ENCODE measurements at places on chromosomes 13 and 19.

DNA sequence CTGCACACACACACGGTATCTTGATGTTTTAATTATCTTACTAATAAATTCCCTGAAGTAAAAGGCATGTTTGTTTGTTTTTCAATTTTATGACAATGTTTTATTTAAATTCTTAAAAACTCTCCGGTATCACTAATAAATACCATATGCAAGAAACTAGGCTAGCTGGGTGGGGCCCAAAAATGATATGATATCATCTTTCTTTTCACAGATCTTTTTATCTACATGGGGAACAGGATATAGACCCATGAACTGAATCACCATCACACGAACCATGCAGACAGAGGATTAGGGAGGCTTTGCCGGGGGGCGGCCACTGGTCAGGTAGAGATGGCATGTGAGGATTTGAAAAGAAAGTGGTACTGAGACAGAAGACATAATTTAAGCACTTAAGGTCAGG is 266.4 kb downstream of the ENOX1 start:
- no peak for DNase-seq

GRCh38 chr19:51196181-51196580 is 28.7 kb upstream of the CD33 start:
- no peak for DNase-seq

- no peak for DNase-seq
These were observed 28.3 kb downstream of the EFNA2 start for GRCh38 chr19:1313695-1314613.

DNA sequence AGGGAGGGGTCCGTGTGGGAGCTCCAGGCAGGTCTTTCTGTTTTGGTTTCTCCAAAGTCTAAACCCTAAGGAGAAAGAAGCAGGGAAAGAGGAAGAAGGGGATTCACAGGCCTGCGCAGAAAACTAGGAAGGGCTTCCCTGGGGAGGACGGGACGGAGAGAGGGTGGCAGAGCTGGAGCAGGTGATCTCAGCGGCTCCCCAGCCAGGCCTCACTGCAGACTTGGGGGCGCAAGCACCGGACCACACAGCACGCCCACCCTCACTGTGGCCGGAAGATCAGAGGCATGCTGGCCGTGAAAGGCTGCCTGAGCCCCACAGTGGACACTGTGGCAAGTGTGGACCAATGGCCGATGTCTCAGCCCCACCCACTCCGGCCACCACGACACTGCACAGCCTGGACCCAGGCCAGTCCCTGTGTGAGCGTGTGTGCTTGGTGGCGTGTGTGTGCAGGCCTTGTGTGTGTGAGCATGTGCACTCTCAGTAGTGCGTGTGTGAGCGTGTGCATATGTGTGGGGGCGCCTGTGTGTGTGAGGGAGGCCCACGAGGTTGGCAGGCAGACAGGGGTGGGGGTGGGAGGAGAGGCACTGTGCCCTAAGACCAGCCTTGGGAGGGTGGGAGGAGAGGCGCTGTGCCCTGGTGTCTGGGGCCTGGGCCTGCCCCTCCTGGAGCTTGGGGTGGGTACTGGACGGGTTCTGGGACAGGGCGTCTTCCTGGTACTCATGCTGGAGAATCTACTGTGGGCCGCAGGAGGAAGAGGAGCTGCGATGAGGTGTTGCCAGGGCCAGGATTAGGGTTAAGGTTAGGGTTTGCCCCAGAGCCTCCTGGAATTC is 15.4 kb upstream of the TMEM255B start:
- DNase-seq: no peak

DNA sequence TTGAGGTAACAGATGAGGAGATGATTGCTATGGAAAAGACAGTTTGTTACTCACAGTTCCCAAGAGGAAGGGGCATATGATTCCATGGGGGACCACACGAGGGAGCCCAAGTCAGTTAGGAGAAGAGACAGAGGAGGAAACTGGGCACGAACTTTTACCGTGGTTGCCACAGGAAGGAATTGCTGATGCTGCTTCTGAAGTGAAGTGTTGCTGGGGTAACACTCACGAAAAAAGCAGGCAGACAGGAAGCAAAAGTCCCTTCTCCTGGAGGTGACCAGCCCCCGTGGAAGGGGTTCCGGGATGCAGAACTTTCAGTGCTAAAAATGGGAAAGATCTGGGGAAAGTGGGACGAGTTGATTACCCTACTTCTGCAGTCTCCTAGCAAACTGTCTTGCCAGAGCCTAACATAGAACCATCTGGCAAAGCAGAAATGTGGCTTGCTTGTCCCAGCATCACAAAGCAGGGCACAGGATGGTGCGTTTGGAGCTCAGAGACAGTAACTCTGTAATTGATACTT is 35.4 kb upstream of the MAP3K10 start:
- DNase-seq: no peak

GRCh38 chr13:73521290-73521624 is 462.5 kb downstream of the KLF5 start:
- no peak for DNase-seq

DNA sequence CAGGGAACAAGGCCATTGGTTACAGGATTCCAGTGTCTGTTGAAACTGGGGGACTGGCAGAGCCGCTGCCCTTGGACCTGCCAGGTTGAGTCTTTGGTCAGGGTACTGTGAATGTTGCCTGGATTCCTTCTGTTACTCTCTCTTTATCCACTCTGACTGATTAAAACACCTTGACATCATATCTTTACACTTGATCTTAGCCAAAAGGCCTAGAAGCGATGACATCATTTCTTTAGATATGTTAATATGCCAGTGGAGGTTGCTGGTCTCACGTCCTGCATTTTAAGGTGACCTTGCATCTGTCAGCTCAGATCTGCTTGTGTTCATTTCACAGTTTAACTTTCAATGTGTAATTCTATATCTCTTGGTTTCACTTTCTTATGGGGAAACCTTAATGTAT is 9.2 kb downstream of the GPATCH1 start:
- no peak for DNase-seq

DNA sequence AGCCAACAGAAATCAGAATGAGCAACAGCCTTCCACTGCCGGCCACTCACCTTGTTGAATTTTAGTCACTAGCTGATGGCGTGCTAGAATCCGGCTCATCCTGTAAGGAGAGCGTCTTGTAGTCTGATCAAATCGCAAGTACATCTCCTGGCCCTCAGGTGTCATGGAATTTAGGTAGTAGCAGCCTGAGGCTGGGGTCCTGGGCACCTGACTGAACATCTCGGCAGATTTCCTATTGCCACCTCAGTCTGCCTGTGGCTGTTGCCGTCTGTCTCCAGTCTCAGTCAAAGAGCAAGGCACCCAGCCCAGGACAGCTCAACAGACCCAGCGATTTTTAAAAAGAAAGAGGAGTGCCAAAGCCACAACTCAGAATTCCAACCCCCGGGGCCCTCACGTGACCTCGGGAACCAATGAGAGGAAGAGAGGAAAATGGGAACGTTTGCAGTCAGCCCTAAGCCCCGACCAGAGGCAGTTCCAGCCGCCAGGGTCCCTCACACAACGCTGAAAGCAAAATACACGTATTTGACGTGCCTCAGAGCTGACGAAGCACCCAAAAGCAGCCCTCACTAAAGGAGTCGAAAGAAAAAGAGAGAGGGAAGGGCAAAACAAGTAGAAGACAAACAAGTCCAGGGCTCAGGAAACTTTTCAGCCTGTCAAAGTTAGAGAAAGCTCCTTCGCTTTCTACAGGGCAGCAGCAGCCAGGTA is at the start of gene STARD13:
TSS of gene STARD13 (minus strand) at position 336 of the 705 bp plus-strand sequence. CDS start at position 219, 117 bp downstream.
- DNase-seq: peak; percentile 4

DNA sequence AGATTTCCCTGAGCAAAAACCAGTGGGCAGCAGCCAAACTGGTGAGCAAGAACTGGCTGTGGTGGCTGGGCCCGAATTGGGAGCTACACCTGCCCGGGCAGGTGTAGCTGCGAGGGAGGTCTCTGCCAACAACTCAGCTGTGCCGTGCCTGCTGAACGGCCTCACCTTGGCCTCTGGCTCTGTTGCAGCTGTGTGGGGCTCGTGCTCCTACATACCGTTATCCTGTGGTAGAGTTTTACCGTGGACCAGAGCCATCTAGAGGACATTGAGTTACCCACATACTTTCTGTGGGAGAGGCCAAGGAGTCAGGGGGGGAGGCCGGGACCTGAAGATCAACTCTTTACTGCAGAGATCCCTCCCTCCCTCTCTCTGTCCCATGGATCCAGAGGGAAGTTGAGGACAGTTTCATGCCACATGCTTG is 113.2 kb downstream of the TM9SF2 start:
- DNase-seq: no peak

- no peak for DNase-seq
These were observed 21.4 kb downstream of the UHRF1 start for GRCh38 chr19:4930664-4931063.

DNA sequence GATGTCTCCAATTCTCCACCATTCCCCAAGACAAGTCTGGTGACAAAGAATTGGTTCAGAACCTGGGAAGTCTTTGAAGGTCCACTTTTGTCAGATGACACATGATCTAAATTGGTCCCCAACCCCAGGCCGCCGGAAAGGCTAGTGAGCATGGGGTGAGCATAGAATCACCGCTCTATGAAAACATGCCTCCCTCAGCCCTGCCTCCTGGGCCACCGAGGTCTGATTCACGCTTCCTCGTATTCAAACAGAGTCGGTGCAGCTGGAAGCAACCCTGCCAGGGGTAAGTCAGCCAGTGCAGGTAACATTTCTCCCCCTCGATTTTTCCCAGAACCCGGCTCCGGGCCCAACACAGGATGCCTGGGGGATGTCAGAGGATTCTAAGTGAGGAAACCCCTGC is 33.9 kb upstream of the KLF2 start:
- no peak for DNase-seq

- DNase-seq: no peak
These were observed 11.6 kb downstream of the URI1 start for GRCh38 chr19:29953352-29954247.

DNA sequence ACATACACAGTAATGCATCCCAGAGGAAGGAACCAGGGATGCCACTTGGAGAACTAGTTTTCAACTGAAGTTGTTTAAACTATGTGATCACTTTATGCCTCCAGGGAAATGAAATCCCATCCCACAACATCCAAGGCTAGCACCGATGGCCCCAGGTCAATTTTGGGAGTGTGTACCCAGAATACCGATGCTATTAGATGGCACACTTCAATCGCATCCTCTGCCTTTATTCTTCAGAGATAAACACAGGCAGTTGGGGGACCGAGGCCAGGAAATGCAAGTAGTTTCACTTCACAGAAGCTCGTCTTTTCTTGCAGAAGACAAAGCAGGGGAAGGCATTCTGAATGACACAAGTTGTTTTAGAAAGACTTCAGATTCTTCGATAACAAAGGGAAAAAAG is 13.8 kb downstream of the STK24 start:
- peak; percentile 26 for DNase-seq

DNA sequence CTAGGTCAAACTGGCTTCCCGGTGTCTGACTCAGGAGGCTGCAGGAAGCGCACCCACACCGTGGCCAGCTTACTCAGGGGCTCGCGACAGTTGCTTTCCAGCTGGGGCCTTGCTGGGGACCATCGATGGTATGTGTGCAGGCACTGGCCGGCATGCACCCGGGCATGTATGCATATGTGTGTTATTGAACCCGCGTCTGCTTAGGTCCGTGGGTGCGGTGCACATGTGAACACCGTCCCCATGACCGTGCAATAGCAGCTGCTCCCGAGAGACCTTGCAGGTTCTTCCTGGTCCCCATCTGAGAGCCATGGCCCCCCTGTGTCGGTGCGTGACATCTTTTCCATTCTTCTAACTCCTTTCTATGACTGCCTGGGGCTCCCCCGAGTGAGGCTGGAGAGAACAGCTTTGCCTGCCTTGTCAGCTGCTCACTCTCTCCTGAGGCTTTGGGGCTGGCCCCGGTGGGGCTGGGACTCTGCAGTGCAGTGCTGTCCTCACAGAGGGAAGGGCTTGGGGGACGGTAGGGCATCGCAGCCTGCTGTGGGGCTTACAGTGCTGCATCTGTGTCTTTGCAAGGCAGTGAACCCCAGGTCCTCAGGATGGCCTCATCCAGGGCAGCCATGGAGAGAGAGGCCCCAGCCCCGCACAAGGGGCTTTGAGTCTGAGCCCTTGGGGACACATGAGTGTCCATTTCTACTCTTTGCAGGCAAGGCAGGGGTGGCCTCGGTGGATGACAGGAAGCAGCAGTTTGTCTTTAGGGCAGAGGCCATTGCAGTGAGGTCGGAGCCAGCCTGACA is 65.1 kb downstream of the CHST8 start:
- no peak for DNase-seq

- DNase-seq: no peak
These were observed 54.3 kb upstream of the SERTM1 start for GRCh38 chr13:36619535-36619934.

DNA sequence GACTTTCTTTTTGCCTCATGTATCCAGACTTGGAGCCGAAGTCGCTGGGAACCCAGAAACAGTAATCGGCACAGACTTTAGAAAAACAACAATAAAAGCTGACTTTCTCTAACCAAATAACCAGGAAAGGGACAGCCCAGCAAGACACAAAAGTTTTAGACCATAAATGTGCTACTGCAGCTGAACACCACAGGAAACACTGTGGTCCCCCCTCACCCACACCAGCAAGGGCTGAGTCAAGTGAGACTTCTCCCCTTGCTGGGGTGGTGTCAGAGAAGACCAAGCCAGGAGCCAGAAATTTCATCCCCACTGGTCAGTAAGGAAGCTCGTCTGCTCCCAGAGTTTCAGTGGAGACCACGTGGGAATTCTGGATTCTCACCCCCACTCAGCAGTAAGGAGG is 70.6 kb downstream of the ESD start:
- DNase-seq: no peak

DNA sequence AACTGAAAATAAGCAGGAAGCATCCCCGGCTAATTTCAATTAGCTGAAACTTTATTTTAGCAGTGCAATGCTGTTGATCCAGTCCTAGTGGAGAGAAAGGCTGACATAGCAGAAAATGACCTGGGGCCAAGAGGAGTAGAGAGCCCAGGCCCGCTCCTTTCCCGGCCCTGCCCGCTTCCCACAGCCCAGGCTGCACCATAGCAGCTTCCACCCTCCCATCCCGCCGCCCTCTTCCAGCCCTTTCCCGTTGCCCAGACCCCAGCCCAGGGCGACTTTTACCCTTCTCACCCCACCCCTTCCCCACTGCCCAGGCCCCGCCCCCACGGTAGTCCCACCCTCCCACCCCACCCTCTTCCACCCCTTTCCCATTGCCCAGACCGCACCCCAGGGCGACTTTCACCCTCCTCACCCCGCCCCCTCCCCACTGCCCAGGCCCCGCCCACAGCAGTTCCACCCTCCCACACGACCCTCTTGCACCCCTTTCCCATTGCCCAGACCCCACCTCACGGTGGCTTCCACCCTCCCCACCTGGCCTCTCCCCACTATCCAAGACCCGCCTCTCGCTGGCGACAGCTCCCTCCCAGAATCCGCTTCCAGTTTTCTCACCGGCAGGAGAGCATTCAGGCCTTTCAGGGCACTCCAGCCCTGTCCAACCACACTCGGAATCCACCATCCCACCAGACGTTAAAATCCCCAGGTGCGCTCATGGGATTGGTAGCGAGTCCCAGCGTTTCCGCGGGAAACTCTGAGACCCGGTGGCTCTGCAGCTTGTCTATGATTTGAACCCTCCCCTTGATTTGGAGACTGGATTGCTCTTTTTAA is 8.3 kb downstream of the ZNF160 start:
- no peak for DNase-seq

- no peak for DNase-seq
These were observed 130.7 kb downstream of the STK24 start for GRCh38 chr13:98446234-98446621.

- no peak for DNase-seq
These were observed 346.4 kb downstream of the FGF9 start for GRCh38 chr13:22017226-22017625.

Measured in T-helper 2 cell treated with Interferon-gamma antibody and Interleukin-4, amounts not matched to agents 5 μg/mL and 100 μg/mL, for 36 hours (primary cell).